T-helper 9 cell (primary cell): ENCODE measurements at places on chromosomes 3 and 15.

- no peak for DNase-seq
These were observed 9.2 kb downstream of the CCDC14 start for GRCh38 chr3:123951522-123952447.

DNA sequence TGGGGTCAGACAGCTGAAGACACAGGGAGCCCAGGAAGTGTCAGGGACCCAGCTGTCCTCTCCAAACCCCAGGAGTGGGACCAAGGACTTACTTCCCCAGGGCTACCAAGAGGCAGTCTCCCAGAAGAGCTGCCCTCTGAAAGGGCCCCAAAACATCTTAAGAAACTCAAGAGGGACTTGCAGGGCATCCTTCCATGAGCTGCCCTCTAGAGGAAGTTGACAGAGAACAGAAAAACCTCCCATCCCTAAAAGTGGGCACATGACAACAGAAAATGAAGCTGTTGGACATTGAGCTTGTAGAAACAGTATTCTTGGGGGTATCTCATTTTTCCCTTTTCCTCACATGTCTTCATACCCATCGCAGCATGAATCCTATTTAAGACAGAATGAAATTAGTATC is 58.9 kb downstream of the MECOM start:
- DNase-seq = no peak

DNA sequence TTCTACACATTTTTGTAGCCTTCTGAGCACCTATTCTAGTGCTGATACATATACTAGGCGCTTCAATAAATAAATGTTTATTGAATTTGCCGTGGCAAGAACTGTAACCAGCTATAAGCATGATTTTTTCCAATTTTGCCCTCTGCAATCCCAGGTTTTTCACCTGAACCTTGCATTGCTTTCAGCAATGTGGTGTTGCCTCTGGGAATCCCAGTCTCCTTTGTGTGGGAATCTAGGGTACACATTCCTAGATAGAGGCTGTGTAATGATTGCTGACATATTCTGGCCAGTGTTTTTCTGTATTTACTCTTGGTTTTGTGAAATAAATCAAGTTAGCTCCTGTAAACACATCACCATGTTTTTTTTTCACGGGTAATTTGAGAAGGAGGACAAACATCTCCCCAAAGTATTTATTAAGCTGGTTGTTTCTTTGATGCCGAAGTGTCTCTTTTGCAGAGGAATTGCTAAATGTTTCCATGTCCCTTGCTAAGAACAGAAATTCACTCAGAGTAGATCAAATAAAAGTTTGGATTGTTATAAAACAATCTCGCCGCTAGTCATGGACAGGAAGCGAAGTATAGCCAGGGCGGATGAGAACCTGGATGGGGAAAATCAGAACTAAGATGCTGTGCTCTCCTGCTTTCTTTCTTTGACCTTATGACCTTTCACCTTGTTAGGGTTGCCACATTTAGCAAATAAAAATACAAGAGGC is 1.2 kb downstream of the CFAP91 start:
- no peak for DNase-seq

- DNase-seq = no peak
These were observed 59.9 kb downstream of the ARHGEF26 start for GRCh38 chr3:154180836-154181691.

DNA sequence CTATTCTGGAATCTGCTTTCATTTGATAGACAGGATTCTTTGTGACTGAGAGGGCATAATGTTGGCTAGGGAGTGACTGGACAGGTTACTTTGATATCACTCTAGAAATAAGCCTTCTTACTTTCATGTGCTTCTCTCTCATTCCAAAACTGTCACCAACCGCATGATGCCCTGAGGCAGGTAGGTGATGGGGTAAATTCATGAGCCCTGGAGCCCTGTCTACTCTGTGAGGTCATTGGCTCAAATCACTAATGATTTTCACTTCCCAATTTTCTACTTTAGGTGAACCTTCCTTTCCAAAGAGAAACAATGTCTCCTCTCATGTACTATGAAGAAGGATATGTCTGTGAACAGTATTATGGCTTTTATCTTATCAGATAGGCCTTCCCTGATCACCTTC is 596.7 kb downstream of the TUSC7 start:
- DNase-seq = no peak

GRCh38 chr3:54982807-54983206 is 54.9 kb upstream of the LRTM1 start:
- DNase-seq = no peak

DNA sequence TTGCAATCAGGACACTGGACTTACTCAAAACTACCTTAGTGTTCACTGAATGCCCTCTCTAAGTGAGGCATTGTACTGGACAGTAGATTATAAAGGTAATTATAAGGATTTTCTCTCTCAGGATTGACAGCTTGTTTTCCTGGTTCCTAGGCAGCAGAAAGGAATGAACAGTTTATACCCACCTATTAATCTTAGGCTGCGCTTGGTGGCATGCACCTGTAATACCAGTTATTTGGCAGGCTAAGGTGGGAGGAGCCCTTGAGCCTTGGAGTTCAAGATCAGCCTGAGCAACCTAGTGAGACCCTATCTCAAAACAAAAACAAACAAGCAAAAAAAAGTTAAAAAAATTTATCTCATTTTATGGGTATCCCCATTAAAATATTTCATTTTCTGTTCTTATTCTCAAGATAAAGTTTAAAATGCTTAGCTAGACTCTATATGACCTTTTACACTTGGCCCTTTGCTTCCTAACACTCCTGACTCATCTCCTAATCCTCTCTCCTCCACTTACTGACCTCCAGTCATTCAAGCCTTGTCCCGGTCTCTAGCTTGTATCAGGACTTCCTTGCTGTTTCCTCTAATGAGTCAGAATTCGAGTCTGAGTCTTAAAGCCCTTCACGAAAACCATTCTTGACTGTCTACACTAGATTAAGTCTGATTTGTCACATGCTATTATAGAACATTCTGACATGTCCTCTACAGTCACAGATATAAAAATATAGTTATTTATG is 348.6 kb downstream of the NLGN1 start:
- no peak for DNase-seq

- DNase-seq = no peak
These were observed 44.9 kb upstream of the MANF start for GRCh38 chr3:51340013-51340829.
